GM06990 (cell line): ENCODE measurements at places on chromosomes 6 and 20.

GRCh38 chr20:34373445-34373844, 10.4 kb downstream of the ITCH start:
- DNase-seq = no peak

- DNase-seq = no peak
Measured at GRCh38 chr6:82841309-82841708, 224.3 kb downstream of the UBE3D start.

DNA sequence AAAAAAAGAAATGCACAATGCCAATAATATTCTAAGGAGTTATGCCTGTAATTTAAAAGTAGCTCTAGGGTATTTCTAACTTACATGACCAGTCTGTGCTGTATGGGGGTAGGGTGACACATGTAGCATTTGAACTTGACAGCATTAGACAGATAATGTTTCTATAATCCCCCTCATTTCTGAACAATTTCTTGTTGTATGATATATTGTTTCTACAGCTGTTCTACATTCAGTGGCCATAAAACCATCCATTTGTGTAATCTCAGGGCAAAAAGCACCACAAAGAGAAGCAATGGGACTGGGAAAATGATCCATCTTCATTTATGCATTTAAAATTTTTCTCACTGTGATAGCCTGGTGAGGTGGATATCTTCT, 767.8 kb downstream of the TFAP2A start:
- no peak for DNase-seq

DNA sequence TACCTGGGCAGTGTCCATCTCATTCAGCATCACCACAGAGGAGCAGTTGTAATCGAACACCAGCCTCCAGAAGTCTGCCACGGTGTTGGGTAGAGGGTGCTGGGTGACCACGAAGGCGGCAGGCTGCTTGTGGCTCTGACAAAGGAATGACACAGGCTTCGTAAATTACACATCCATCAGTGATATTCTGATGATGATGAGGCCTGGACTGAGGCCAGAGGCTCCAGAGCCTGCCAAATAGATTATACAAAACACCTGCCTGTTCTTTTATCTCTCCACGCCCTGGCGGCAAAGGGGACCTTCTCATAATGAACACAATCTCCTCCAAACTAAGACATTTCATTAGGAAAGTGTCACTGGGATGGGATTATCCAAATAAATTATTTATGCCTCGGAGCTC, 480.2 kb upstream of the CHD6 start:
- no peak for DNase-seq

DNA sequence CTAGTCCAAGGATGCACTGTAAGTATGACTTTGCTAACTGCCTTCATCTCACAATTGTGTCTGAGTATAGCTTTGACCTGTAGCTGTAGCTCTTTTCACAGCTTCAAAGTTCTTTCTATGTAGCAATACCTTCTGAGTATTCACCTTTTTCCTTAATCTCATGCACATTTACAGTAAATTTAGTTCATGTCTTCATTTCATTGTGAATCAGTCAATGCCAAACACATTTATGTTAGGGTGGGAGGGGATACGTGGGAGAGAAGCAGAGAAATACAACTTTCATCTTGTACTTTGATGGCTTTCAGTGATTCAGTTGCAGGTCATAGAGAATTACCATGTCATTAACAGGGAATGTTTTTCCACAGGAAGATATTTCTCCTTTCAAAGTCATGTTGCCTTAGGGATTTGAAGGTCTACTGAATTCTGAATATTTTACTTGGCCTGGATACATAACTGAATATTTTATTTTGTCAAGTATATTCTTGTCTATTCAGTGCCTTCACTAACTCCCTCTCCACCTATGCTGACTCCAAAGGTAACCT, 119.2 kb downstream of the TINAG start:
- DNase-seq = no peak

DNA sequence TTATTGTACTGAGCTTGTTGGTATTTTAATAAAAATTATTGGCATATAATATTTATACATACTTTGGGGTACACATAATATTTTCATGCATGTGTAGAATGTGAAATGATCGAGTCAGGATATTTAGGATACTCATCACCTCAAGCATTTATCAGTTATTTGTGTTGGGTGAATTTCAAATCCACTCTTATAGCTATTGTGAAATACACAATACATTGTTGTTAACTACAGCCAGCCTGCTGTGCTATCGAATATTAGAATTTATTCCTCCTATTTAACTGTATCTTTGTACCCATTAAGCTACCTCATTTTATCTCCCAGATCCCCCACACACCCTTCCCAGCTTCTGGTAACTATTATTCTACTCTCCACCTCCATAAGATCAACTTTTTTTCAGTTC, 14.6 kb upstream of the MICB start:
- no peak for DNase-seq

- DNase-seq = no peak
Measured at GRCh38 chr6:165962366-165962765, 205.3 kb downstream of the TBXT start.

DNA sequence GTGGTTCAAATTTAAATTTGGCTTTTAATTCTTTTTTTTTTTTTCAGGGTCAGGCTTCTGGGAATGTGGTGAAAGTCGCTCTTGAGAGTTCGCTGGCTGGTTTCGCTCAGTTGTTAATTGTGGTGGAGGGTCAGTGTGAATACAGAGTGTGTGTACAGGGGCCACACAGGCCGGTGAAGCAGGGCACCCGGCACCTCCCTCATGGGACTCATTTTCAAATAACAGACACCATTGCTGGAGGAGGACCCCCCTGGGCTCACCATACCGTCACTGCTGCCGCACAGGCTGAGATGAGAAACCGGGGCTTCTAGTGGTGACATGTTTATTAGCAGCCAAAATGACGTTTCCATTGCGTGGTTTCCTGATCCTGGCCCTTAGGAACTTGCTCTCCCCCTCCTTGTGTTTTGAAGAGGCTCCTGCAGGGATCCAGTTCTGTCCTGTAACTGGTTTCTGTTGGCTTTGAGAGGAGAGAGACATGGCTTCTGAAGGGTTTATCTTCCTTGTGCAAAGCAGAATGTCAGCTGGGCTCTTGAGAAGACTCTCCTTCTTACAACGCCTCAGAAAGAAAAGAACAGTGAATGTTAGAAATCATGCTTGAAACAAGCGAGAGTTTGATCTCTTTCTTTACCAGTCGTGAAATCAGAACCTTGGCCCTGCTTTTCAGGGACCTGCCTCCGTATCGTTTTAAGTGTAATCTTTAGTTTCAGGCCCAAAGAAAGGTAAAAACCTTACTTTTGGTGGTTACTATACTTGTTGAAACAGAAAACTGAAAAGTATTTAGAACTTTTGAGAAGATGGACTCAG, 37.8 kb downstream of the DUSP22 start:
- DNase-seq = no peak

DNA sequence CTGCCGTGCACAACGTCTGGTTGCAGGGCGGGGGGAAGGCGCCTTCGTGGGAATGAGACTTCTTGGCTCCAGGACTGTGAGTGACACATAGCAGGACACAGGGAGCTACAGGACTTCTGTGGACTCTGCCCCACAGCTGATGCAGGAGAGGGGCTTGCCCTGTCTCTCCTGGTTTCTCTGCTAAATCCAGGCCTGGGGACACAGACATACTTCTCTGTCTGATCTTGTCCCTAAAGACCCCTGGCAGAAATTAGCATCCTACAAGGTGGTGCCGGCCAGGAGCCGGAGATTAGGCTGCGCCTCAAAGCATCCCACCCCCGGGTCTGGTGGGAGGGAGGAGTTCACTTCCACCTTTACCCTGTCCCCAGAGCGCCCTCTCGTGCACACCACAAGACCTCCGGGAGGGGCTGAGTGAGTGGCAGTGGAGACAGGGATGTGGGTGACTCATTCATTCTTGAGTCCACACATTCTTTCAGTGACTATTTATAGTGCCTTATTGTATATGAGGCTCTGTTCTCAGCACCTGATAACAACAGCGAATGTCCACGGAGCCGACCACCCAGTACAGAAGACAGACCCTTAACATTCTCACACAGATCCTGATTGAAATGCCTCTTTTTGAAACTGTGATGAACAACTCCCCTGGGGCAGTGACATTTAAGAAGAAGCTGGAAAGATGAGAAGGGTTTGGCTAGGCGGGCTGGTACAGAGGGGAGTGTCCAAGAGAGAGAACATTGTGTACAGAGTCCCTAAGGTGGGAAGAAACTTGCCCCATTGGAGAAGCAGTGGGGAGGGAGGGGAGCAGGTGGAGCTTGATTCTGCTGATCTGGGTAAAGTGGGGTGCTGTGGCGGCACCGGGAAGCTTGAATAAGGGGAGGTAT, 39.0 kb downstream of the GMPR start:
- DNase-seq = no peak

GRCh38 chr20:57735831-57736737, 26.3 kb upstream of the PMEPA1 start:
- no peak for DNase-seq

DNA sequence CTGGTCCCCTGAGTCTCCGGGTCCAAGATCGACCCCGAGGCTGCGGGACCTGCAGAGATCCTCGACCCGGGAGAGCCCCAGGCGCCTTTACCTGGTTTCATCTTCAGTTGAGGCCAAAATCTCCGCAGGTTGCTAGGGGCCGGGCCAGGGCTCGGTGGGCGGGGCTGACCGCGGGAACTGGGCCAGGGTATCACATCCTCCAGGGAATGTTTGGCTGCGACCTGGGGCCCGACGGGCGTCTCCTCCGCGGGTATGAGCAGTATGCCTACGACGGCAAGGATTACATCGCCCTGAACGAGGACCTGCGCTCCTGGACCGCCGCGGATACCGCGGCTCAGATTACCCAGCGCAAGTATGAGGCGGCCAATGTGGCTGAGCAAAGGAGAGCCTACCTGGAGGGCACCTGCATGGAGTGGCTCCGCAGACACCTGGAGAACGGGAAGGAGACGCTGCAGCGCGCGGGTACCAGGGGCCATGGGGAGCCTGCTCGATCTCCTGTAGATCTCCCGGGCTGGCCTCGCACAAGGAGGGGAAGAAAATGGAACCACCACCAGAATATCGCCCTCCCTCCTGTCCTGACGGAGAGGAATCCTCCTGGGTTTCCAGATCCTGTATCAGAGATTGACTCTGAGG, 53.8 kb upstream of the POLR1H start:
- DNase-seq = no peak

GRCh38 chr6:32442977-32443552, 3.4 kb downstream of the HLA-DRA start:
- no peak for DNase-seq

- DNase-seq = no peak
Measured at GRCh38 chr6:106316375-106316766, 9.2 kb downstream of the ATG5 start.

DNA sequence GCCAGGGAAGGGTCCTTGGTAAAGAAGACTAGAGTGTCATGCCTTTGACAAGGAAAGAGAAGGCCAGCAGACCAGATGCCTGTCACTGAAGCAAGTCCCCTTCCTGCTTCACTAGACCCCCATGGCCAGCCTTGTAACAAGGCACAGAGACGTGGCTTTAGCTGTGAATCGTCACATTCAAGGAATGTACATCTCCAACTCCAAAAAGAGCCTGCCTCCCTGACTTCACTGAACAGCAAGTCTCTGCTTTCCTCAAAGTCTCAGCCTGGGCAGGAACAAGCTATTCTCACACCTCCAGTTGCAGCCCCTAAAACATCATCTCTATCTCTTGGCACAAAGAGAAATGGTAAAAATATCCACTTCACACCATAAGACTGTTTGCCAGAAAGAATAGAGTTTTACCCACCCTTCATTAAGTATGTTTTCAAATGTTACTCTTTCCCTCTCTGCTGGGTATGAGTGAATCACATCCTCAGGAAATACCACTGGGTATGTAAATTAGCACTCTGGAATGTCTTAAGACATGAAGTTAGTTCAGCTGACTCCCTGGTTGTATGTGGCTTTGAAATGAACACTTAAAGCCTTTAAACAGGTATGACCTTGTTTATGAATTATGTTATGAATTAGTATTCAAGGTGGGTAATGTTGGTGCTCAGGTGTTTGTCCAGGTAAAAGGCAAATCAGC, 46.4 kb upstream of the NT5E start:
- no peak for DNase-seq

DNA sequence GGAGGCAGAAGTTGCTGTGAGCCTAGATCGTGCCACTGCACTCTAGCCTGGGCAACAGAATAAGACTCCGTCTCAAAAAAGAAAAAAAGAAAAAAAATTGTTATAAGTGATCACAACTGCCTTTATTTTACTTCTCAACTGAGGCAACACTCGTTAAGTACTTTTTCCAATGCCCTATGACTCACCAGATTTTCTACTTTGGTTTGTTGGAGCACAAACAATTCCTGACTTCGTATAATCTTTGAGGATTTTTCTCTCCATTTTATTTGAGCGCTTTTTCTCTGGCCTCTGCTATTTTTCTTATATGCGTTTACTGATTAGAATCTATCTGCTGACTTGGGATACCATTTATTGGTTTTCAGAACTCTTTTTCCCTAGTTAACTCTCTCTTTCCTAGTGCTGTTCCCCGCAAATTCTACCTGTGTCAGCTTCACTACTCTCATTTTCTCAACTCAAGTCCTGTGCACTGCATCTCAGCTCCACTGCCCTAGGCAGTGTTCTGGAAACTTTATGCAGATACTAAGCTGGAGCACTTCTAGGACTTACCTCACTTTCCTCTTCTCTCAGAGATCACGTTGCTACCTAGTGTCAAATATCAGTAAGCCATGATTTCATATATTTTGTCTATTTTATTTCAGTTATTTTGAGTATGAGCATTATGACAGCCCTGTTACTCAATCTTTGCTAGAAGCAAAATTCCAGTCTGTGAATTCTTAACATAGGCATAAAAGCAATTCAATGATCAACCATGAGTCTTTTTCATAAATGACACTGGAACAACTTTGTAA, 1120.1 kb upstream of the CITED2 start:
- no peak for DNase-seq

- no peak for DNase-seq
Measured at GRCh38 chr6:128307671-128308070, 212.7 kb downstream of the PTPRK start.

GRCh38 chr6:118899948-118900347, 6.0 kb downstream of the ASF1A start:
- no peak for DNase-seq

GRCh38 chr20:10669843-10670446, 3.9 kb downstream of the JAG1 start:
- no peak for DNase-seq

DNA sequence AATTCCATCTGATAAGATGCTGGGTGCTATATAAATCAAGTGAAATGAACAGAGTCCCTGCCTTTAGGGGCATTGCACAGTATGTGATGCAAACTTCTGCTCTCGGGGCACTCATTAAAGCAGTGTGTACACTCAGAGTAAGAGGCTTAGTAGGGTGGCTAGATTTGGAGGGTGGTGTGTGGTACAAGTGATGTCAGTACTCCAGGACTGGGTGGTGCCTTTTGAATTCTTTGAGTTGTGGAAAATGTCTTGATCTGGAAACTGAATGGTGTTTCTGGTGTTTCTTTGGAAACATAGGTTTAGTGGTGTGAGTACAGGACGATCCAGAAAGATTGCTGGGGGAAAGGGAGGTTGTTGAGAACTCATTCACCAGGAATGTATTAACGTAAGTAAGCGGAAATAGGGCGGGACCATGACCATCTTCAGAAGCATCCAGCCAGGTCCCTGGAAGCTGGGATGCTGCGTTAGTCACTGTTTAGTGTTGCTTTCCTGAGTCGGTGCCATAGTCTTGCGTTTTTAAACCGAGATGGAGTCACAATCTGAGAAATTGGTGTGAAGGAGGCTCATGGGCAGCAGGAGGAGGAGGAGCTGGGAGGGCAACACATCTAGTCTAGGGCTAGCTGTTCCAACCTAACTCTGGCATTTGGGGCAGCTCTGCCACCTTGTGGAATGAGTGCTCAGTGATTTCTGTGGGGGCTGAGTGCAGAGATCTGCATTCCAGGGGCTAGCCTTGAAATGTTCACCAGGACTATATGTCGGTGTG, 70.3 kb downstream of the SCAND1 start:
- no peak for DNase-seq
